ENCODE measurements at places on chromosomes 6 and 20.

DNA sequence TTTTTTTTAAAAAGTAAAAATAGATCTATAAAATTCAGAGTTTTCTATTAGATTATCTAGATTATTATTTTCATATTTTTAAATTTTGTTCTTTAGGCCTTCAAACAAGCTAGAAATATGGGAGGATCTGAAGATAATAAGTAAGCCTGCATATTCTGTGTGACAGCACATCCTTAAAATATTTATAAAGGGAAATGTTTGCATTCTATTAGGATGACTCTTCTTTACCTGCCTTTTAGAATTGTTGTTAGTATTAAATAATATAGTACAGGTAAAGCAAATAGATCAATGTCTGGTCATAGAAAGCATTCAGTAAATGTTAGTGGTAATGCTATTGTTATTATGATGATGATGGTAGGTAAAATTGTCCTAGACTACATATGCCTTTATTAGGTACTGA, 17.4 kb downstream of the PEX3 start:
- no peaks in the 10 kb centered on the region for H3K27me3 ChIP-seq
- H3K36me3 ChIP-seq: peaks cover 24% of the 10 kb centered on the region
- H3K4me1 ChIP-seq: no peaks in the 10 kb centered on the region
- DNase-seq: no peak

- H3K4me1 ChIP-seq: no peaks in the 10 kb centered on the region
- H3K36me3 ChIP-seq: no peaks in the 10 kb centered on the region
- H3K27me3 ChIP-seq: no peaks in the 10 kb centered on the region
- no peak for DNase-seq
- H3K27ac ChIP-seq: no peak overlapping the region
Observed at GRCh38 chr6:1016329-1017302, 295.3 kb upstream of the FOXQ1 start.

DNA sequence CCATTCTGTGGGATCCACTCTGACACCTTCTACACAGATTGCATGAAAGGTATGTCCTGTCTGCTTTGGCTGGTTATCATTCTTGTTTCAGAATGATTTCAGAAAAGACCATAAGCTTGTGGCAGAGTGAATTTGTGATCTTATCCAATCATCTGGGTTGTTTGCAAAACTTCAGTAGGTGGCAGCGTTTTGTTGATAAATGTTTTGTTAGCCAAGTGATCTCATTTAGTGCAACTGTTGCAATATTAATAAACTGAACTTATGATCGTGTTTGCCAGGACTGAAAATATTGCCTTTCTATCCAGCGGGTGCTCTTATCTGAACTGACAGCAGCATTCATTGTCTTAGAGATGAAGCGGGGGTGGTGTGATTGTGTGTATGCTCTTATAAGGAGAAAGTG, 613.2 kb upstream of the NOX3 start:
- H3K27ac ChIP-seq: no peak overlapping the region
- no peaks in the 10 kb centered on the region for H3K36me3 ChIP-seq
- H3K4me3 ChIP-seq: no peak overlapping the region
- H3K4me1 ChIP-seq: no peaks in the 10 kb centered on the region
- DNase-seq: no peak

DNA sequence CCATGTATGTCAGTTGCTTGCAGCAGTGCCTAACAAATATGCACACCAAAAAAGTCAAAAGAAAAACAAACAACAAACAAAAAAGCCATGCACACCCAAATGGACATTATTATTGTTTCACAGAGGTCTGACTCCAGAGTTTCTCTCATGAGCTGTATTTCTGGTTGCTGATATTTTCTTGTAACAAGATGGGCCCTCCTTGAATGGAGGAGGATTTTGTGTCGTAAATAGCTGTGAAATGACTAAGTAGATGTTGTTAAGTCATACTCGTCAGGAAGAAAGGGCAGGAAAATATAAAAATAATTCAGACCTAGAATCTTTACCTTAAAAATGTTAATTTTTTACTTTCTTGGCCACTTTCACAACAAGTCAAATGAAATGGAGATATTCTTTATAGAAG, 96.0 kb downstream of the PLEKHG1 start:
- no peak overlapping the region for H3K27ac ChIP-seq
- no peaks in the 10 kb centered on the region for H3K36me3 ChIP-seq
- H3K4me3 ChIP-seq: no peak overlapping the region
- peaks cover 5% of the 10 kb centered on the region for H3K4me1 ChIP-seq
- no peak for DNase-seq

DNA sequence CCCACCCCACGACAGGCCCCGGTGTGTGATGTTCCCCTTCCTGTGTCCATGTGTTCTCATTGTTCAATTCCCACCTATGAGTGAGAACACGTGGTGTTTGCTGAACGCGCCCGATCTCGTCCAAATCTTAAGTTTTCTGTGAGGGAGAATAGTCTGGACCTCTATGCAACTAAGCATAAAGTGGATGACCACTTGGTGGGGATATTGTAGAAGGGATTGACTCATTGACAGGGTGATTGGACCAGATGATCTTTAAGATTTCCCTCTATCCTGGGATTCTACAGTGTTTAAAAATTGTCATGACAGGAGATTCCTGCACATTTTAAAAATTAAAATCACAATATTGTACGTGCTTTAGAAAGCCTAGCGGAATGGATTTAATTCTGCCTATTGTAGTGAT, 141.3 kb downstream of the TRMT11 start:
- H3K27ac ChIP-seq: no peak overlapping the region
- H3K4me1 ChIP-seq: no peaks in the 10 kb centered on the region
- H3K36me3 ChIP-seq: no peaks in the 10 kb centered on the region
- no peak overlapping the region for H3K4me3 ChIP-seq
- no peaks in the 10 kb centered on the region for H3K27me3 ChIP-seq
- DNase-seq: no peak

Data from upper lobe of right lung (tissue), 1 donor.